ENCODE measurements at places on chromosomes 11 and 22. TPM values are rescaled to one million over a fixed set of nuclear protein-coding genes. Genes with fewer than 3 reads are reported as not detected.

Gene OR5A1
- total RNA-seq: not detected

Gene TRIM6
- 0.58 TPM for total RNA-seq

Gene SMIM38
- total RNA-seq: 0.18 TPM

Gene HYOU1
- total RNA-seq: 133 TPM

Gene APLNR
- not detected for total RNA-seq

Gene RASSF10
- total RNA-seq: not detected

Gene IFITM10
- total RNA-seq: 1.0 TPM

- no peaks in the 10 kb centered on the region for H3K27me3 ChIP-seq
- no peak overlapping the region for H3K4me3 ChIP-seq
- H3K36me3 ChIP-seq: no peaks in the 10 kb centered on the region
- peak; percentile 80 for DNase-seq
Measured at GRCh38 chr11:3091846-3092602, 34.8 kb upstream of the CARS1 start.

DNA sequence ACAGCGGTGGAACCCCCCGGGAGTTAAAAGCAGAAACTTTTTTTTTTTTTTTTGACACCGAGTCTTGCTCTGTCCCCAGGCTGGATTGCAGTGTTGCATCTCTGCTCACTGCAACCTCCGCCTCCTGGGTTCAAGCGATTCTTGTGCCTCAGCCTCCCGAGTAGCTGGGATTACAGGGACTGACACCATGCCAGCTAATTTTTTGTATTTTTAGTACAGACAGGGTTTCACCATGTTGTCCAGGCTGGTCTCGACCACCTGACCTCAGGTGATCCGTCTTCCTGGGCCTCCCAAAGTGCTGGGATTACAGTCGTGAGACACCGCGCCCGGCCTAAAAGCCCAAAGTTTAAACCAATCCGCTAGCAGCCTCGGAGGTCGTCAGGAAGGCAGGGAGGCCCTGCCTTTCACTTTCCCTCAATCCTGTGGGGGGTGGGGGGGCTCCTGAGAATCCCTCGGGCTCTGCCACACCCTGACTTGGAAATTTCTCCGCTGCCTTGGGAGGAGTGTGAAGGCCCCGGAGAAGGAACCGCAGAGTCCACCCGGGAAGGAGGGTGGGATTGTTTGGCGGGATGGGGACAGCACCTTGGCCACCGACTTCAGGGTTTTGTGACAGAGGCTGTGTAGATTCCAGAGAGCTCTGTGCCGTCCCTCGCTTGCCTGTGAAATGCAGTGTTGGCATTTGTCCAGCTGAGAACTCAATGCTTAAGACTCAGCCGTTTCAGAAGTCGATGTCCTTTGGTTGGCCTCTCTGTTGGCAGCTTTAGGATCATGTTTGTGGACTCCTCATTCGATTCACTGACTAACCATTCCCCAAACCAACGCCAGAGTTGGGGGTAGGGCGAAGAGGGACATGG lies 1.0 kb downstream of the ARHGAP8 start:
- no peak for DNase-seq
- no peaks in the 10 kb centered on the region for H3K36me3 ChIP-seq
- peaks cover 3% of the 10 kb centered on the region for H3K4me1 ChIP-seq
- no peak overlapping the region for H3K27ac ChIP-seq

- no peak for DNase-seq
- H3K27ac ChIP-seq: no peak overlapping the region
- H3K4me1 ChIP-seq: no peaks in the 10 kb centered on the region
- H3K27me3 ChIP-seq: no peaks in the 10 kb centered on the region
- H3K36me3 ChIP-seq: no peaks in the 10 kb centered on the region
Measured at GRCh38 chr11:119701591-119702549, 27.1 kb downstream of the NECTIN1 start.

GRCh38 chr22:38276166-38276565 lies 3.4 kb upstream of the TMEM184B start:
- no peak overlapping the region for H3K4me3 ChIP-seq
- no peaks in the 10 kb centered on the region for H3K36me3 ChIP-seq
- DNase-seq: no peak
- peaks cover 17% of the 10 kb centered on the region for H3K4me1 ChIP-seq

- H3K27me3 ChIP-seq: peaks cover 55% of the 10 kb centered on the region
- H3K4me1 ChIP-seq: peaks cover 11% of the 10 kb centered on the region
- H3K4me3 ChIP-seq: no peak overlapping the region
- H3K27ac ChIP-seq: no peak overlapping the region
Measured at GRCh38 chr11:134414766-134415765, 3.0 kb upstream of the B3GAT1 start.

GRCh38 chr11:48017105-48017830 lies 36.9 kb downstream of the PTPRJ start:
- H3K27me3 ChIP-seq: no peaks in the 10 kb centered on the region
- H3K27ac ChIP-seq: peak overlapping the region; percentile 73
- peaks cover 90% of the 10 kb centered on the region for H3K4me1 ChIP-seq
- peak overlapping the region; percentile 13 for H3K4me3 ChIP-seq

DNA sequence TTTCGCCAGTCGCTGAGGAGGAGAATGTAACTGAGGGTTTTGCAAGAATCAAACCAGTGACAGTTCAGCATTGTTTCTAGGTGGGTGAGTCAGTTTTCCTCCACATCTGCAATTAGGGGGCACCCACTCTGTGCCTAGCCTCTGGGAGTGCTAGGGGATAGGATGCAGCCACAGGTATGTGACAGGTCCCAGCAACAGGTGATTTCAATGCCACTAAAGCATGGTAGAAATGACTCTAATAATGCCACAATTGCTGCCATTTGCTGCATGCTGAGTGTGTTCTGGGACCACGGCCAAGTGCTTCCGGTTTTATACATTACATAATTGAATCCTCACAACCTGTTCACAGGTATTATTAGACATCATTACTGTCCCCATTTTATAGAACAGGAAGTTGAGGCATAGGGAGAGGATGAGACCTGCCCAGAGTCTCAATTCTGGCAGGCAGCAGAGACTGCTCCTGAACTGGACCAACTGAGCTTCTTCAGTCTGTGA lies 556 bp downstream of the CRYBB2 start:
- no peak for DNase-seq
- H3K27me3 ChIP-seq: peaks cover 9% of the 10 kb centered on the region
- H3K27ac ChIP-seq: no peak overlapping the region
- no peak overlapping the region for H3K4me3 ChIP-seq

- H3K27me3 ChIP-seq: no peaks in the 10 kb centered on the region
- DNase-seq: peak; percentile 63
- H3K4me1 ChIP-seq: peaks cover 30% of the 10 kb centered on the region
Measured at GRCh38 chr22:49935561-49935960, 17.1 kb downstream of the CRELD2 start.

DNA sequence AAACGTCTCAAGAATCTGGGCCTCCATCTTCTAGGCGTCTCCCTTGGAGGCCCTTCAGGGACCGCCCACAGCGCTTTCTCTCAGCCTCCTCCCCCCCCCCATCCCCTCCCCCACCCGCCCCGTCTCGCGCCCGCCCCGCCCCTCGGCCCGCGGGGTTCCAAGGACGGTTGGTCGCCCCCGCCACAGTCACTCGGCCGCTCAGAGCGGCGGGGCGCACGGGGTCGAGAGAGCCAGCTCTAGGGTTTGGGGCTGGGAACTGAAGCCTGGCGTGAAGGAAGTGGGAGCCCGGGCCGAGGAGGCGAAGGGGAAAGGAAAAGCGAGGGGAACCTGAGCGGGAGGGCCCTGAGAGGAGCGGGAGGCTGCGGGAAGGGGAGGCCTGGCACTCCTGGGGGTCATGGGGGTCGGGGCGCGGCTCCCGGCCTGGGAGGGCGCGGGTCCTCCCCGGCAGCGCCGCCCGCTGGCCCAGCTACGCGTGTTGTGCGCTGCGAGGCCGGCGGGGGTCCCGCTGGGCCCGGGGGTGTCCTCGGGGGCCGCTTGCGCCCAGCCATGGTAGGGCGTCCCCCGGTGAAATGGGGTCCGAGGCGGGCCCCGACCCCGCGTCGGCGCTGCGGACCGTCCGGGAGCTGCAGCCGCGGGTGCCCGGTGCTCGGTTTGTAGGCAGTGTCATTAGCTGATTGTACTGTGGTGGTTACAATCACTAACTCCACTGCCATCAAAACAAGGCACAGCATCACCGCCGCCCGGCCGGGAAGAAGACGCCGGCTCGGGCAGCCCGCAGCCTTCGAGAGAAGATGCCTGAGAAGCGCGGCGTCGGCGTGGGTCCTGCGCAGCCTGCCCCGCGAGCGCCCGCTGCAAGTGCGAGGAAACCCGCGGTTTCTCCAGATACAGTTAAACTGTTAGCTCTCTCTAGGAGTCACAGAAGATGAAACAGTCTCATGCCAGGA lies at the start of gene BTG4:
Gene BTG4 (minus strand): TSS at position 91 of the 944 bp plus-strand sequence. CDS start 13,610 bp downstream, outside the sequence.
- H3K4me1 ChIP-seq: peaks cover 22% of the 10 kb centered on the region
- H3K4me3 ChIP-seq: peak within 1 kb of the TSS; percentile 69
- H3K27ac ChIP-seq: peak within 1 kb of the TSS; percentile 69
- DNase-seq: peak; percentile 46
- H3K27me3 ChIP-seq: peaks cover 24% of the 10 kb centered on the region

- no peaks in the 10 kb centered on the region for H3K36me3 ChIP-seq
- H3K27me3 ChIP-seq: no peaks in the 10 kb centered on the region
- H3K27ac ChIP-seq: no peak overlapping the region
- H3K4me1 ChIP-seq: no peaks in the 10 kb centered on the region
- no peak overlapping the region for H3K4me3 ChIP-seq
Measured at GRCh38 chr11:17810746-17811145, 76.2 kb downstream of the KCNC1 start.

- H3K4me1 ChIP-seq: no peaks in the 10 kb centered on the region
- H3K4me3 ChIP-seq: no peak overlapping the region
- no peaks in the 10 kb centered on the region for H3K36me3 ChIP-seq
- no peak for DNase-seq
Measured at GRCh38 chr11:92296138-92296515, 71.5 kb downstream of the FAT3 start.

DNA sequence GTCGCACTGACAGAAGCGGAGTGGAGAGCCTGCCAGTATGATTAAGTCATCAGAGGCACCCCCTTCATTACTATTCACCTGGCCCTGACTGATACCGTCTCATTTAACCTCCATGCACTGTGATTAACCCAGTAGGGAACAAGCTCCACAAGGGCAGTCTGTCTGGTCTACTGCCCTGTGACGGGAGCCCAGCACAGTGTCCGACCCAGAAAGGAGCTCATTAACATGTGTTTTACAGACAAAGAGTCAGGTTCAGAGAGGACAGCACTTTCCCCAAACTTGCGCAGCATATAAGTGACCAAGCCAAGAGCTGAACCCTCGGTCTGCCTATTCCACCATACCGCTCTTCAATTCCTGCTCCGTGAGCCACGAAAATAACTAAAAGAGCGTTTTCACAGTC lies 129.5 kb downstream of the RRAS2 start:
- peaks cover 5% of the 10 kb centered on the region for H3K27me3 ChIP-seq
- H3K4me1 ChIP-seq: no peaks in the 10 kb centered on the region
- DNase-seq: no peak

- H3K27me3 ChIP-seq: no peaks in the 10 kb centered on the region
- H3K27ac ChIP-seq: no peak overlapping the region
- no peak overlapping the region for H3K4me3 ChIP-seq
- no peak for DNase-seq
- H3K4me1 ChIP-seq: peaks cover 32% of the 10 kb centered on the region
- H3K36me3 ChIP-seq: peaks cover 59% of the 10 kb centered on the region
Measured at GRCh38 chr22:23712256-23712655, 21.4 kb downstream of the RGL4 start.

All from activated CD8-positive, alpha-beta T cell treated with anti-CD3 and anti-CD28 coated beads, Interleukin-2, amount 10 ng/mL, durations not matched to agents 7 days and 5 days (primary cell).